ENCODE measurements at places on chromosomes 12 and 14.

DNA sequence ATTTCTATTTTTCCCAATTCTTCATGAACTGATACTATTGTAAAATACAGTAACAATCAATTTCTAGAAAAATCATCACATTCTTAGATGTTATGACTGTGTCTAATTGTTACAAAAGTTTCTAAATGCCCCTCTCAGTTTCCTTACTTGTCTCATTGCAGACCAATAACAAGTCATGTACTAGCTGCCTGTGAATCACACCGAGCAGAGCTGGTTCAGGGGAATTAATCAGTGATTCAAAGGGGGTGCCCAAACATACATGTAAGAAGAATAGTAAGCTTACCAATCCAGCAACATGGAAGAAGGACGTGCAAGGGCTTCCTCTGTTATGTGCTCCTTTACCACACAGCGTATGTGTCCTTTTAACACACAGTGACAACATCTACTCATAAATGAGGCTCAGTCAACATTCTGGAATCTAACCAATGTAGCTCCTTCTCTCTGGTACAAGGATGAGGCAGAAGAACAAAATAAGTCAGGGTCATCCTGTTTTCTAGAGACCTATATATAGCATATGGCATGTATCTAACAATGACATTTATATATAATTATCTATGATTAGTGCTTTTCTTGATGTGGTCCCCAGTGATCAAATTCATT is 126.4 kb downstream of the SCN8A start:
- DNase-seq: no peak

DNA sequence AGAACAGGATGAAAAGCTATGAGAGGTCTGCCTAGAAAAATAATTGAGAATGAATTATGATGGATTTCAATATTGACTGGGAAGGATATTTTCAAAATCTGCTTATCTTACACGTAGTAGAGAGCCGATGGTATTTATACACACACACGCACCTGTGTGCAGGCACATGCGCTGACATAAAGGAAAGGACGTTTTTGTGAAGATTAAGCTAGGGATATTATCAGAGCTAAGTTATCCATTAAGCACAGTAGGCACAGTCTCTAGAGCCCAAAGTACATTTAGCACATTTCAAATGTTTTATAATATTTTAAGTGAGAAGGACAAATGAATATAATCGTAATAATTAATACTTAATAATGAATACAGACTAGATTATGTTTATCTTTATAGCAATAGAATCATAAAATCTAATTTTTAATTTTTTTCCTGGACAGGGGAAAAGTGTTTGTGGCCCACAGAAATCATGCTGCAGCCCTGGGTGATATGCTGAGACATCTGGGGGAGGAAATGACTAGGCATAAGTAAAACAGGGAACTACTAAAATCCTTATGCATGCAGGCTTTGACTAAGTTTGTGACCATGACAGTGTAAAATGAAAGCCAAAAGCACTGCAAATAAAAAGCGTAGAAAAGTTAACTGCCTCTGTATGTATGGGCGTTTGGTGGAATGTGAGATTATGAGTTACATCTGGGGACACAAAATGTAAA is 146.1 kb downstream of the KITLG start:
- DNase-seq: no peak

GRCh38 chr14:23060536-23061260 is 3.4 kb upstream of the CDH24 start:
- DNase-seq: no peak

DNA sequence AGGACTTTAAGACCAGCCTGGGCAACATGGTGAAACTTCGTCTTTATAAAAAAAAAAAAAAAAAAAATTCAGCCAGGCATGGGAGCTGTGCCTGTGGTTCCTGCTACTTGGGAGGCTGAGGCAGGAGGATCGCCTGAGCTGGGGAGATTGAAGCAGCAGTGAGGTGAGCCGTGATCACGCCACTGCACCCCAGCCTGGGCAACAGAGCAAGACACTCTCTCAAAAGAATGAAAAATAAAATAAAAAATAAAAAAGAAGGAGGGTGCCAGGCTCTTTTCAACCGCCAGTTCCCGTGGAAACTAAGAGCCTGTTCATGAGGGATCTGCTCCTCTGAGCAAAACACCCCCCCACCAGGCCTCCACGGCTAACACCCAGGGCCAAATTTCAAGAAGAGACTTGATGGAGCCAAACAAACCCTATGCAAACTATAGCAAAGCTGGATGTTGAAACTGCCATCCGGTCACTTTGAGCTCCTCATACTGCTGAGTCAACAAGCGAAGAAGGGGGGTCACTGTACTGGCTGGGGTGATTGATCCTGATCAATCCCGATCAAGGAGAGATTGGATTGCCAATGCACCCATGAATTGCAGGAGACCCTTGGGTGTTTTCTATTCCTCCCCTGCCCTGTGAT is 23.4 kb downstream of the DLK1 start:
- DNase-seq: no peak

GRCh38 chr14:68094752-68095151 is 275.2 kb downstream of the RAD51B start:
- no peak for DNase-seq

GRCh38 chr12:81209012-81209411 is 131.1 kb downstream of the ACSS3 start:
- DNase-seq: no peak

- DNase-seq: no peak
Observed at GRCh38 chr12:27367078-27367477, 34.4 kb downstream of the BMAL2 start.

GRCh38 chr14:100850841-100851585 is 25.1 kb downstream of the MEG3 start:
- DNase-seq: no peak

DNA sequence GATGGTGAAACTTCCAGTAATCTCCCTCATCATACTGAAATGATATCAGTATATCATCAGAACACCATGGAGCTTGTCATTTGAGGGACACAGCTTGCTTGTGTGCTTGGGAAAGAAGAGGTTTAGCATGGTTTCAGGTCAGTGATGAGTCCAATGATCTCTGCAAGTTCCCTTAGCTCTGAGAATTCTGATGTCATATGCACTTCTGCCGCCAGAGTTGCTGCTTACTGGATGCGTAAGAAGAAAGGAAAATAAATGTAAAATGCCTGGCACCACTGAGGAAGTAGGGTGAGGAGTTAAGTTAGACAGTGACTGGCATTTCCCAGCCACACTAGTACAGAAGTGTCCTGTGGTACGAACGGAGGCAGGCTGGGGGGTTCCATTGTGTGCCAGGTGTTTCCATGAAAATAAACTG is 22.6 kb downstream of the PRKCH start:
- DNase-seq: no peak

DNA sequence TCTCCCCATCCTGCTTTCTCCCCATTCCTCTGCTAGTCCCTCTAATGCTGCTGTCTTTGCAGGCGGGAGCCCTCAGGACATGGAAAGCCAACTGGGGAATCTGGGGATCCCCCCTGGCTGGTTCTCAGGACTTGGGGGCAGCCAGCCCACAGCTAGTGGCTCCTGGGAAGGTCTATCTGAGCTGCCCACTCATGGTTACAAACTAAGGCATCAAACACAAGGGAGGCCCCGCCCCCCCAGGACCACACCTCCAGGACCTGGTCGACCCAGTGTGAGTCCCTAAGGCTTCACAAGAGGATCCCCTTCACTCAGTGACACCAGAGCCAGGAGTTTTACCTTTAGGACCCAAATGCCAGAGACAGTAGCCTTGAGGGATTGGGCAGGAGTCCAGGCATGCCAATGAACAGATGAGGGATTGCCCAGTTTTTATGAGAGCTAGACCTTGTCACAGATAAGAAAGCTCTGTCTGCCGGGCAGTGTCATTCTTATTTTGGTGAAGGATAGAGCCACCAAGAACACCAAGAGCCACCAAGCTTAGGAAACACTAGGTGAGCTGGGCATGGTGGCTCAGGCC is 8.0 kb upstream of the CPNE6 start:
- no peak for DNase-seq

GRCh38 chr12:20494851-20495250 is 126.5 kb downstream of the PDE3A start:
- DNase-seq: no peak

All from foreskin melanocyte (primary cell).